ENCODE measurements at places on chromosomes 7 and 10.

- no peak for DNase-seq
Observed at GRCh38 chr10:33233635-33234034, 100.8 kb downstream of the NRP1 start.

- no peak for DNase-seq
Observed at GRCh38 chr7:70325509-70326101, 727.3 kb downstream of the AUTS2 start.

DNA sequence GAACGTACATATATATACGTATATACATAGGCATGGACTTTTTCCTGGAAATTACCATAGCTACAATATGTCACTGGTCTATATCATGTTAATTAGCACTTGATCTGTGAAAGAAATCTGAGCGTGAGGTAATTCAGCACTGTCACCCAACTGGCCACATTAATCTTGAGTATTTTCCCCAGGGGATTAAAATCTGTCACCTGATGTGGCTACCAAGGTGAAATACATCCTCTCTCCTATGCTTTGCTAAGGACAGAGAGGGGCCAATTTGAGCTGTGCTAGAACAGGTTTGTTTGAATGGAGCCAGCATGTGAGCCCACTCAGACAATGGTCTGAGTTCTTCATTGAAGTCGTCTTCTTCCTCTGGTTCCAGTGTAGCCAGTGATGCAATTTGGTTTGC is 33.3 kb downstream of the CYCS start:
- no peak for DNase-seq

GRCh38 chr7:8507566-8507965 is 74.2 kb downstream of the NXPH1 start:
- DNase-seq: no peak

DNA sequence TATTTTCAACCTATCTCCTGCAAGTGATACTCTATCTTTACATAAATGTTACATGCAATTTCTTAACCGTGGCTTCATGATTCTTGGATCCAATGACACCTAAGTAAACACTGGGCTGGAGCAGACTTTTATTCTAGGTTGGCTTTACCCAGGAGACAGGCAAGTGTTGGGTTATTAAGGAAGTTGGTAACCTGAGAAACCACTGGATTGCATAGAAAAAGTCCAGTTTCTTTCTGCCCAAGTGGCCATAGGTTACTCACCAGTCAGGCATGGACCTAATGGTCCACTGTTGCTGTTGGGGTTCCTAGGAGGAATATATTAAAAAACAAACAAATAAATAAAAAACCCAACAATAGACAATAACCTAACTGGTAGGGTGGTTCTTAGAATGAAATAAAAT is 112.8 kb downstream of the SEMA3D start:
- DNase-seq: no peak

- DNase-seq: no peak
Observed at GRCh38 chr10:105398202-105398601, 757.1 kb downstream of the SORCS3 start.

All from stimulated activated CD8-positive, alpha-beta memory T cell treated with anti-CD3 and anti-CD28 coated beads, Interleukin-15, amount 100 ng/mL, for 4 hours (primary cell).